GM19239 (cell line): ENCODE measurements at places on chromosomes 11 and 22.

DNA sequence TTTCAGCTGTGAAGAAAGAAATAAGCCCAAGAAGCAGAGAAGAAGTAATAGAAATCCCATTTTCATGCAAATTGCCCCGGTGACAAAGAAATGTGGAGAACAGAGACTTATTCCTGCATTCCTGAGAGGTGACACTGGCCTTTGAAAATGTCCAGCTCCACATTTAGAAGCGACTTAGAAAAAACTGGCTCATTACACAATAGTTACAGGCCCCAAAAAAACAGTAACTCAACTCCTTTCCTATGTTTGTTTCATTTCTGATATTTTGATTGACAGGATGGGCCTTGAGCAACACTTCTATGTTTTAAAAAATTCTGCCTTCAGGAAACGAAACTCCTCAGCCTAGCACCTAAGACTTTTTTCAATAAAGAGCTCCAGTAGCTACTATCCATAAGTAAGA, 726.9 kb upstream of the TENM4 start:
- DNase-seq = no peak

- no peak for DNase-seq
Observed at GRCh38 chr11:118227865-118228785, 3.3 kb upstream of the JAML start.

DNA sequence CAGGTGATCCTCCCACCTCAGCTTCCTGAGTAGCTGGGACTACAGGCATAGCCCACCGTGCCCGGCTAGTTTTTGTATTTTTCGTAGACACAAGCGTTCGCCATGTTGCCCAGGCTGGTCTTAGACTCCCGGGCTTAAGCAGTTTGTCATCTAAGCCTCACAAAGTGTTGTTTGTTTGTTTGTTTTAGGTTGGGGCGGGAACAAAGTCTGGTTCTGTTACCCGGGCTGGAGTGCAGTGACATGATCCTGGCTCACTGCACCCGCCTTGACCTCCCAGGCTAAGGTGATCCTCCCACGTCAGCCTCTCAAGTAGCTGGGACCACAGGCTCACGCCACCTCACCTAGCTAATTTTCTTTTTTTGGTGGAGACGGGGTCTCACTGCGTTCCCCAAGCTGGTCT, 12.6 kb downstream of the IRF7 start:
- DNase-seq = no peak

- DNase-seq = no peak
Observed at GRCh38 chr11:69869311-69869939, 50.2 kb upstream of the FGF3 start.

DNA sequence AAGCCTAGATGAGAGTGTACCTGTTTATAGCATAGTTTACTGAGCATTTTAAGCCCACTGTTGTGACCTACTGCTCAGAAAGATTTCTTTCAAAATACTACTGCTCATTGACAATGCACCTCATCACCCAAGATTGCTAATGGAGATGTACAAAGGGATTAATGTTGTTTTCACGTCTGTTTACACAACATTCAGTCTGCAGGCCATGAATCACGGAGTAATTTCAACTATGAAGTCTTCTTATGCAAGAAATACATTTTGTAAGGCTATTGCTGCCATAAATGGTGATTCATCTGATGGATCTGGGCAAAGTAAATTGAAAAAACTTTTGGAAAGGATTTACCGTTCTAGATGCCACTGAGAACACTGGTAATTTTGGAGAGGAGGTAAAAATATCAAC, 112.9 kb downstream of the KIF18A start:
- no peak for DNase-seq

DNA sequence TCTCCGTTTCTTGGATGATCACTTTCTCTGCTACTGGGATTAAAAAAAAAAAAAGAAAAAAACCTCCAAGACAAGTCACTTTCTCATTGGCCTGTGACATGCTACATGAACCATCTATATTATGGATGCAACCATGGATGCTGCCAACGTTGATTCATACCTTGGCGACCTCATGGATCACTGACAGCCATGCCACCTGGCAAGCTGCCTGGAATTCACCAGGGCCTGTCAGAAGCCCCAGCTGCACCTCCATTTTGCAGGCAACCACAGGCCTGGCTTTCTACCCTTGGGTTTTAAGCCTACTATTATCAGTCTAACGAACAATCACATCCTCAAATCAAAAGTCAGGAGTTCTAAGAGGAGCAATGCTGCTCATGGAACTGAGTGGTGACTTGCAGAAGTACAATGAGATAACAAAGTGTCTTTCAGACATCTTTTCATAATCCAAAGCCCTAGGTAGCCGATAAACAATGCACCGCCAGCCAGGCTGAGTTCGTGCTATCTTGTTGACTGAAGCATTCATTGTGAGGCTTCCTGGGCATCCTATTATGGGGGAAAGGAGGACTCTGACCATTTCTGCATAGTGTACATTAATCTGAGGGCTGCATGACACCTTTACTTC, 48.0 kb upstream of the CADM1 start:
- no peak for DNase-seq

GRCh38 chr22:47657224-47657623, 894.8 kb downstream of the TBC1D22A start:
- DNase-seq = no peak

DNA sequence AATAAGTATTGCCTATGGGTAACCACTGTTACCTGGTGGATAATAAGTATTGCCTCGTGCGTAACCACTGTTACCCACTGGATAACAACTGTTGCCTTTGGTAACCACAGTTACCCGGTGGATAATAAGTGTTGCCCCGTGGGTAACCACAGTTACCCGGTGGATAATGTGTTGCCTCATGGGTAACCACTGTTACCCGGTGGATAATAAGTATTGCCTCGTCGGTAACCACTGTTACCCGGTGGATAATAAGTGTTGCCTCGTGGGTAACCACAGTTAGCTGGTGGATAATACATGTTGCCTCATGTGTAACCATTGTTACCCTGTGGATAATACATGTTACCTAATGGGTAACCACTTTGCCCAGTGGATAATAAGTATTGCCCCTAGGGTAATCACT, 9.8 kb upstream of the NXPE4 start:
- no peak for DNase-seq

DNA sequence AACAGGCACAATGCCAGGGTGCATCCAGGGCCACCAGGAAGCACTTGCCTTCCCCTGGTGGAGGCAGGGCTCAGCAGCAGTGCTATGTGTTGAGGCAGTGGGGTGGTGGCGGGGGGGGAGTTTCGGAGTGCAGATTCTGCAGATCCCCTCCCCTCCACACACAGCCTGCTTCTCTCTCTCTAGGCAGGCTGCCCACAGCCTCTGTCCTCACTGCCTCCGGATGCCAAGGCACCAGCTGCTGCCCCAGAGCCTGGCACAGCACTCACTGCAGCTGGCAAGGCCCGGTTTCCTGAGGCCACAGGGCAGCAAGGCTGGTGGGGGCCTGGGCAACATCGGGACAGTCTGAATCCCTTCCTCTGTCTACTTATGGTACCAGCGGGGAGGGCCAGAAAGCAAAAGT, 35.8 kb downstream of the NRXN2 start:
- DNase-seq = no peak

- no peak for DNase-seq
Observed at GRCh38 chr11:24781288-24781687, 284.4 kb downstream of the LUZP2 start.

GRCh38 chr11:14136561-14136960, 174.0 kb downstream of the SPON1 start:
- no peak for DNase-seq
